ENCODE measurements at places on chromosomes 16 and 17.

GRCh38 chr17:42361781-42362186 lies 26.5 kb downstream of the STAT3 start:
- no peak for DNase-seq

- no peak for DNase-seq
These were observed 79.9 kb downstream of the LITAF start for GRCh38 chr16:11506741-11507305.

DNA sequence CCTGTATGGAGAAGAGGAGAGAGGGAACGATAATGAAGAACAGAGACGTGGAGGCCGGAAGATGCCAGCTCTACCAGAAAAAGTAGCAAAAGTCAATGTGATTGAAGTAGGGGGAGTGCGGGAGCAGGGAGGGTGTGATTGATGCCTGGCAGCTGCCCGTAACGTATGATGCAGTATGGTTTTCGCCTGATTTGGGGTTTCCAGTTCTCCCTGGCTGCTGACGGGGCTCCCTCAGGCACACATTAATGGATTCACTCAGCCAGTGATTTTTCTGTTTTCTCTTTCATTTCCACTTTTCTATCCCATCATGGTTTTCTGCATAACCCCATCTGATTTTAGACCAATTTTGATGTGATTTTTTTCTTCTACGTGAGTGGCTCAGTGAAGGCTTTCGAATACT lies 62.1 kb downstream of the PRKCA start:
- no peak for DNase-seq

- no peak for DNase-seq
These were observed 140.5 kb upstream of the ASIC2 start for GRCh38 chr17:33433581-33433980.

- no peak for DNase-seq
These were observed 7.3 kb downstream of the SYCE1L start for GRCh38 chr16:77206533-77206932.

DNA sequence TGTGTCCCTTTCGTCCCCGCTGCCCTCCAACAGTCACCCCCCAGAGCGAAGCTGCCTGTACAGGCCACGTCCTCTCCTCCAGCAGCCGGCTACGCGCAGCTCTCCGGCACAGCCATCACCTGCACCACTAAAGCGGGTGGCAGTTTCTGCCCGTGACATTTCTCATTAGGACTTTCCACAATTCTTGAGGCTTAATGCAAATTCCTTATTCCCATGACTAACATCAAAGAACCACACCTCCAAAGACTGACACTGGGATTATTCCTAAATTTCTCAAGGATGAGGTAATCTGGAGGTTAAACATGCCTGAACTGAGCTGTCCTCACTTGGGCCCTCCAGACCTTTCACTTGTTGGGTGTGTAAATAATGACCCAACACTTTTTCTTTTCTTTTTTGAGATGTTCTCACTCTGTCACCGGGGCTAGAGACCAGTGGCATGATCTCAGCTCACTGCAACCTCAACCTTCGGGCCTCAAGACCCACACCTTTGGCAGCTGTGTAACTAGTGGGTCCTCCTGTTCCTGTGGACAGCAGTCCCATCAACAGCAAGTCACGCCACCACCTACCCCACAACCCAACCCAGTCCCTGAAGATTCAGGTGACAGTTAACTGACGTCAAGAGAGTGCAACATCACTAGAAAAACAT lies 11.7 kb downstream of the ANKRD11 start:
- no peak for DNase-seq

DNA sequence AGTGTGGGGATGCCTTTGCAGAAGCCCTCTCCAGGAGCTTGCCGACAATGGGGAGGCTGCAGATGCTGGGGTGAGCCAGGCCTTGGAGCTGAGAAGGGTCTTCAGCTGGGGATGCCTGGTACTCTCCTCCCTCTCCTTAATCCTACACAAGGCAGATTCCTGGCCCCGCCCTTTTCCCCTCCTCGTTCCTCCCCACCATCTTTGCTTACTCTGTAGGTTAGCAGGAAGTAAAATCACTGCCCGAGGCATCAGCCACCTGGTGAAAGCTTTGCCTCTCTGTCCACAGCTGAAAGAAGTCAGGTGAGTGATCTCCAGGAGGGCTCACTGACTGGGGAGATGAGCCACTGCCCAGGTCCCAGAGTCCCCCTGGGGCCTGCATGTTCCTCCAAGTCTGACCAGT lies 38.7 kb downstream of the NLRC5 start:
- DNase-seq, result no peak

DNA sequence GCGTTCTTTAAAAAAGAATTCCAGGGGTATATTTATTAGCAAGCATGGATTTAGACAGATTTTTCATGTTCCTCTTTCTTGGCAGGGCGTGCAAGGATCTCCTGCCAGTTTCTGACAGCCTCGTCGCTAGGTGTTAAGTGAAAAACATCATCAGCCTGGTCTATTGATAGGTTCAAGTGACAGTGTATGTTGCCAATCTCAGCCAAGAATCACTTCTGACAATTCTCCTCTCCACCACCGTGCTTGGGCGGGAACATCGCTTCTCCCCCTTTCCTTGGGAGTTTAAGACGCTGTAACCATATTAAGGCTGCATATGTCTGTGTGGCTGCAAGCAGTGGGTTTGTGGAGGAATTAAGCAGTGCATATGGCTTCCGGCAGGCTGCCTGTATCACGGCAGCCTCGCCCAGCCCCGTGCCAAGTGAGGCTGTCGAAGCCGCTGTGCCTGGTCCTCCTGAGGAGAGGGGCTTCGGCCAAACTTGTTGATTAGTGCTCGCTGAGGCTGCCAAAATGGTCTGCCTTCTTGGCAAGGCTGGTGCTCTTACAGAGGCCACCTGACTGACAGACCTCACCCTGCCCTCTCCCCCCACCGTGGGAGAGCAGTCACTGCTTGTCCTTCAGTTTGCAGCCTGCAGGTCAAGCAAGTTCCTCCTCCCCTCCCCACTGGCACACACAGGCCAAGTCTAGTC lies 132.2 kb upstream of the MPHOSPH6 start:
- DNase-seq, result no peak

GRCh38 chr17:55318081-55318480 lies 53.3 kb downstream of the HLF start:
- DNase-seq, result no peak

GRCh38 chr17:42203354-42203753 lies 9.1 kb upstream of the GHDC start:
- no peak for DNase-seq

- DNase-seq, result peak; percentile 87
These were observed at the start of gene SEZ6 for GRCh38 chr17:29005936-29006511. Gene SEZ6, minus strand, starts transcription at chr17:29006033. Its CDS starts 164 bp downstream, at chr17:29005869.

- DNase-seq, result no peak
These were observed 2.2 kb upstream of the NTN3 start for GRCh38 chr16:2468725-2469398.

DNA sequence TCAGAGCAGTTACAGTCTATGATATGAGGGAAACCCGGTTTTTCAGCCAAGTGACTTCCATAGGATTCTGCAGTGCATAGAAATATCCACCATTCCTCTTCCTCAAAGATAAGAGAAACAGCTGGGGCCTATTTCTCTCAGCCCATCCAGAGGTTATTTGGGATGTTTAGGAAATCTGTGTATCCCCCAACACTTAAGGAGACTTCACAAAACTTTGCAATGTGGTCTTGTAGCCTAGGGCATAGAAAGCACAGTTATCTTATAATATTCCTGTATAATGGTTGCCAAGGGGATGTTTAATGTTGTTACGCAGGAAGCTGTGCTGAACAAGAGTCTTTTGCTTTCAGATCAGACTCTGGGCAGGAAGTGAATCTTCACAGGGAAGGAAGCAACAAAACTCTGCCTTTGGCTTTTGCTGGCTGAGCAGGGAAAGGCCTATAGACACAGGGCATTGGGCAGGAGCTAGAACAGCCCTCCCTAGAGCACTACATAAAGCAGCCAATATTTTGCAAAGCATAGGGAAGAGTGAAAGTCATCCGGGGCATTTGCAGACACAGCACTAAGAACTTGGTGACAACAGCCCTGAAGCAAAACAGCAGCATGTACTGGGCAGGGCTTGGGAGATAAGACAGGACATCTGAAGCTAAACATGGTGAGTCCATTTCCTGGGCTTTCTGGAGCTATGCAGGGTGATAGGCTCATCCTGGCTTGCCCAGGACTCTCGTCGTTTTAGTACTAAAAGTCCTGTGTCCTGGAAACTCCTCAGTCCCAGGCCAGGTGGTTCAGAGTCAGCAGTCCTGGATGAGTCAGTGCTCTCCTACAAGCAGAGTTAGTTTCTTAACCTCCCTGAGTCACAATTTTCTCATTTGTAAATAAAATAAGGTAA lies 18.7 kb upstream of the BEAN1 start:
- no peak for DNase-seq

DNA sequence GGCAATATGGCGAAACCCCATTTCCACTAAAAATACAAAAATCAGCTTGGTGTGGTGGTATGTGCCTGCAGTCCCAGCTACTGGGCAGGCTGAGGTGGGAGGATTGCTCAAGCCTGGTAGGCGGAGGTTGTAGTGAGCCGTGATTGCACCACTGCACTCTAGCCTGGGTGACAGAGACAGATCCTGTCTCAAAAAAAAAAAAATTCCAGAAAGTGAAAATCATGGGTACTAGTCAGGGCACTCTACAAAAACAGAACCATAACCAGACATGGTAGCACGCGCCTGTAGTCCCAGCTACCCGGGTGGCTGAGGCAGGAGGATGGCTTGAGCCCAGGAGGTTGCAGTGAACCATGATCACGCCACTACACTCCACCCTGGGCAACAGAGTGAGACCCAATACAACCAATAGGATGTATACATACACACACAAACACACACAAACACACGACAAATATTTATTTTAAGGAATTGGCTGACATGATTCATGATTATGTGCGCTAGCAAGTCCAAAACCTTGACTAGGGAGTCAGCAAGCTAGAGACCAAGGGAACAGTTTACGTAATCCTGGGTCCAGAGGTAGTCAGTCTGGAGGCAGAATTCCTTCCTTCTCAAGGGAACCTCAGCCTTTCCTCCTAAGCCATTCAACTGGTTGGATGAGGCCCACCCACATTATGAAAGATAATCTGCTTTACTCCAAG lies 11.6 kb upstream of the GP1BA start:
- no peak for DNase-seq

DNA sequence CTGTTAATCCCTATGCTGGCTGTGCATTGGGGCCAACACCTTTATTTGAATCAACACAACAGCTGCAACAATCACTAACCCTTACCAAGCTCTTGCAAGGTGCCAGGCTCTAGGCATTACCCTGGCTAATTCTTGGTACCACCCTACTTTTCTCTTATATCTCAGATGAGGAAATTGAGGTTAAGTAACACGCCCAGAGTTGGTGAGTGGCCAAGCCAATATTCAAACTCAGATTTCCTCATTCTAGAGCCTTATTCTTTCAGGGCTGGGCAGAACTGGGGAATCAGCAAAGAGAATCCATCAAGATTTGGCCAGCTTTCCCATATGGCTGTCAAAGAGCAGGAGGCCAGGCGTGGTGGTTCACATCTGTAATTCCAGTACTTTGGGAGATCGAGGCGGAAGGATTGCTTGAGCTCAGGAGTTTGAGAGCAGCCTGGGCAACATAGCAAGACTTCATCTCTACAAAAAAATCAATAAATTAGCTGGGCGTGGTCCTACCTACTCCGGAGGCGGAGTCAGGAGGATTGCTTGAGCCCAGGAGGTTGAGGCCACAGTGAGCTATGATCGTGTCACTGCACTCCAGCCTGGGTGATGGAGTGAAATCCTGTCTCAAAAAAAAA lies 23.7 kb downstream of the ARSG start:
- DNase-seq, result no peak

DNA sequence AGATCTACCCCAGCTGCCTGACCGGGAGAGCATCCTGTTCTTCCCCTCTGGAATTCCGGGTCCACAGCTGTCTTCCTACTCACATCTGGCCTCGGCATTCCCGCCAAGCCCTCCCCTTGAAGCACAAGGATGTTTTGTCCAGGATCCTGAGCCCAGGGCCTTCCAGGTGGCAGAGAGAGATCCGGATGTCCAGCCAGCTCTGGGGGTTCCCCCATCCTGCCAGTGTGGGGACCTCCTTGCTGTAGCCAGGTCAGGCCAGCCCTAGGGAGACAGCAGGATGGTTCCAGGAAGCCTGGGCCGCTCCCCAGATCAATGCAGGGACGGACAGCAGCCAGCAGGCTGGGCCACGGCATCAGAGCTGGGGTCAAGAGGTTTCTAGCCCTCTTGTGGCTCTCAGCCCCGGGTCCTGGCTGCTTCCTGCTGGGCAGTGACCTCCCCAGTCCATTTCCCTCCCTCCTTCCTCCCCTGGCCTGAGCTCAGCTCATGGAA lies 55.3 kb downstream of the SOCS3 start:
- DNase-seq, result no peak

DNA sequence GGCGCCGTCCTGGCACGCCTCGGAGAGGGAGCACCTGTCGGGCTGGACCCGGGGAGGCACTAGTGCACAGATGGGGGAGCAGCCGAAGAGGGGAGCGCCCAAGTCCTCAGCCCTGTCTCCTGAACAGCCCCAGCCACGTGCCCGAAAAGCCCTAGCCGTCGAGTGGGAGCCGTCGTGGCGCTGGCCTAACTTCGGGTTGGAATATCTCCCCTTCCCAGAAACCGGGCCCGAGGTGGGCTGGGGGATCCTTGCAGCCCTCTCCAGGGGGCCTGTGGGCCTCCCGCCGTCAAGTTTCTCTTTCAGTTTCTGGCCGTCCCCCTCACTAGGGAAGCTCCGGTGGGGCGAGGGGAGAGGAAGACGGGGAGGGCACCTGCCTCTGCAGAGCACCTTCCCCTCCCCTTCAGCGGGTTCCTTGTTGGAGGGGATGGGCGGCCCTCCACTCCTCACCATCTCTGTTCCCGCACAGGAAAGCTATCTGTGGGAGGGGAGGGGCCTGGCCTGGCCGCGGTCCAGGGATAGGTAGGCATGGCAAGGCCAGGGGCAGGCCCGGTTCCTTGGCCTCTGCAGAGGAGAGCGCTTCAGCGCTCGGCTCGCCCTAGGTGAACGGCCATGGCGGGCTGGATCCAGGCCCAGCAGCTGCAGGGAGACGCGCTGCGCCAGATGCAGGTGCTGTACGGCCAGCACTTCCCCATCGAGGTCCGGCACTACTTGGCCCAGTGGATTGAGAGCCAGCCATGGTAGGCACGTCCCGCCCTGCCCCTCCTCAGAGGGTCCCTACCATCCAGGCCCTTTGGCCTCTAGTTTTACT lies 709 bp downstream of the STAT5A start:
- no peak for DNase-seq

- no peak for DNase-seq
These were observed 1.8 kb upstream of the NUBP1 start for GRCh38 chr16:10741844-10742243.

DNA sequence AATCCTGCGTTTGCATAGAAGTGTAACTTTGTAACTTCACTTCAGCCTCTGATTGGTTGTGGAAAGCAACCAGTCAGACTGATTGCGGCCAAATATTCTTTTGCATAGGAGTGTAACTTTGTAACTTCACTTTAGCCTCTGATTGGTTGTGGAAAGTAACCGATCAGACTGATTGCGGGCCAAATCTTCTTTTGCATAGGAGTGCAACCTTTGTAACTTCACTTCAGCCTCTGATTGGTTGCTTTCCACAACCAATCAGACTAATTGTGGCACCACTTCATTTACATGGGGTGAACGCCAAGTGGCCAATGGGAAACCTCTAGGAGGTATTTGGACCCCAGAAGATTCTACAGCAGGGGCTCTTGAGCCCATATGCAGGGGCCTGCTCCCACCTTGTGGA lies 1.8 kb upstream of the TMEM98 start:
- no peak for DNase-seq

- DNase-seq, result no peak
These were observed 14.7 kb downstream of the KNOP1 start for GRCh38 chr16:19703172-19703889.

GRCh38 chr16:21565861-21566669 lies 33.3 kb upstream of the METTL9 start:
- no peak for DNase-seq

- DNase-seq, result peak; percentile 42
These were observed 2.5 kb downstream of the ALOX15B start for GRCh38 chr17:8041249-8041928.
